NCI-H1436 (cell line): ENCODE measurements at places on chromosomes 2 and 18.

DNA sequence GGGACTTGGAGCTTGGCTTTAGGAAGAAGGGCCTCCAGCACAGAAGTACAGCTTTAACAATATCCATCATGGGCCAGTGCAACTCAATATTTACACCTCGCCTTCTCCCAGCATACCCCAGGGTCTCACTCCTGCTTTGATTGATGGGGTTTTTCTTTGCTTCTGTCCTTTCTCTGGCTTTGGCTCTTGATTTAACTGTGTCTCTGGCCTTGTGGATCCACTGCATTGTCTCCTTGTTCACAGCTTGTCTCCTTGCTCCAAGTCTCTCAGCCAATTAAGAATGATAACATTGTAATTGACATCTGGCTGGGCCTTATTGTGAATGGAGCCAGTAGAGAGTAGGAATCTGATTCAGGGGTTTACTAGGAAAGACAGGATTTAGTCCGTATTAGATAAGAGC lies 1019.5 kb downstream of the TMEM182 start:
- DNase-seq, result no peak

DNA sequence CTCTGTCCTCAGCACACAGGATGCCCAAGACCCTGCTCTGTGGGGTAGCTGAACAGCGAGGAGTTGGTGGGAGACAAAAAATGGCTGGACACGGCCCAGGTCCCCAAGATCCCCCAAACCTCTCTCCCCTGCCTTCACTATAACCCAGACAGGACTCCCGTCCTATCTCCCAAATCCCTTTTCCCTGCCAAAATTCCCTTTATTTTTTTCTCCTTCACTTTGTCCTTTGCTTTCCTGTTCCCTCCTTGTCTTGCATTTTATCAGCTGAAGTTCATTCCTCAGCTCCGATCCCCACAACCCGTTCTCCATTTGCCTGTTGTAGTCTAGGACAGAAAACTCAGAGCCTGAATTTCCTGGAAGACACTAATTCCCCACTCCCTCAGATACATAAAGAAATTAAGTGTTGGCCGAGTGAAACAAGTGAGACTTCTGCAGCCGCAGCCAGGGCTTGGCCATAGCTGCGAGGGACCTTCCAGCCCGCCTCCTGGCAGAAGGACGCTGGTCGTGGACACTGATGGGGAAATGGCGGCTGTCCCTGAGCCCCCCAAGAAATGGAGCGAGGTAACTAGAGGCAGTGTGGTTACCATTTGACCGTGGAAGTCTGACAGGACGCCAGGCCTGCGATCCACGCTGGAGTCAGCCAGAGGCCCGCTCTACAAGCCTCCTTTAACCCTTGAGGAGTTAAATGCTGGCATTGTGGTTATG lies 173.6 kb downstream of the BCL2 start:
- DNase-seq, result no peak

DNA sequence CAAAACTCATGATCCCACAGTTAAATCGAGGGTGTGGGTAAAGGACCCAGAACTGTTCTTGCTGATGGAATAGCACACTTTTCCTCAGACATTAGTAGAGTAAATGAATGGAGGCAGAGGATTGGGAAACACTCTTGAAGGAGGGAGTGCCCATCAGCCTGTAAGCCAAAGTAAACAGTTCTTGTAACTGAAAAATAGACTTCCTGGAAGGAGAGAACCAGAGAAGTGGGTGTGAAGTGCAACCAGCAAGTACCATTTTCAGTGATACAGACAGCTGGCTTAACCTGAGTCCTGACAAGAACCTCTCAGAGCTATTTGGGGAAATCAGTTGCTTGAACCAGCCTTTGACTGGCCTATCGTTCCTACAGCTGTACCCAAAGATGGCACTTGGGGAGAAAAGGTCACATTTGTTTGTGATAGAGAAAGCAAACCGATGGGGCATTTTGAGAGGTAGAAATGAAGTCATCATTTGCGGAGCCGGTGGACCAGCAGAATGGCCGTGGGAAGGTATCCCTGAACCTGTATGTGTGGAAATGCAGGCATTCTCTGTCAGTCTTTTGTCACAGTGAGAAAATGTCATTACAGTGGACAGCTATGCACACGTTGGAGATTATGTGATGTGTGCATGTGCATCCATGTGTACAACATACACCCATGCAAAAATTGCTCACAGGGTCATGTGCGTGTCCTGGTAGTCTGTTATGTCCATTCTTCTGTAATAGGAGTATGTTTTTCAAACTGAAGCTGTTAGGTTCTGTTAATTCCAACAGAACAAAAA lies 17.8 kb downstream of the CRIM1 start:
- DNase-seq, result no peak

DNA sequence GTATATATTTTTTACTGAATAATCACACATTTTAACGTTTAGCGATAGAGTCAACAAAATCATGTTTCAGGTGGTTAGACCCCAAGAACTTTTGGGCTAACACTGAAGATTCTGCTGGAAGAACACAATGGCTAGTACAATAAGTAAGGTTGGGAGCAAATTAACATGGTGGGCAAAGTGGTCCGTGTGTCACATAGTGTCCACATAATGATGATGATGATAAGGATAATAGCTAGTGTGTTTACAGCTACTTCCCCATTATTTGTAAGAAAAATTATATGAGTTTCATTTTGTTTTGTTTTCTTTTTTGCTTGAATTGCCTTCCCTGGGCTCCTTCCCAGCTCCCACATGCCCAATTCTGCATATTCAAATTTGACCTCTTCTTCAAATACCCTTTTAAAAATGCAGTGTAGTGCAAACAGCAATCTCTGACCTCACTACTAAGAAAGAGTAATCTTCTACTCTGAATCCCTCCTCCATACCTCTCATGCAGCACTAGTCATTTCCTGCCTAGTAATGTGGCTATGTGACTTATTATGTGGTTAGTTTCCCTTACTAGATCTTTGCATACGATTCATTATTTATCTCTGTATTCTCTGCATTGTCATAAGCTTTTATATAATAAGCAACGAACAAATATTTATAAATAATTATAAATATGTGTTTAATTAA lies 16.9 kb upstream of the VPS54 start:
- no peak for DNase-seq

DNA sequence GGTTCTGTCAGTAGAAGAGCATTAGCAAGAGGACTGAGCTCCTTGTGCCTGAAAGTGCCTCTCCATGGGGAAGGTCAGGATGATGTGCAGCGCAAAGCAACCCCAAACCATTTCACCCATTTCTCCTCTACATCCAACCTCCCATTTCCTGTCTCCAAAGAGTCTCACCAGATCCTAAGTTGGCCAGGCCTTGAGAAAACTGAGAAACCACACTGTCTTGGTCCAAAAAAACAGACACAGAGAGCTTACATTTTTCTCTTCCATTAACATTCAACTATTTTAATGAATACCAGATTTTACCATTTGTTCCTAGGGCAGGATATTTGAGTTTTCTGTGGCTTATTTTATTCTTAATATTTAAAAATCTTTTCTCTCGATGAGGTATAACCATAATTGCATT lies 195.0 kb downstream of the EPHA4 start:
- DNase-seq, result no peak

DNA sequence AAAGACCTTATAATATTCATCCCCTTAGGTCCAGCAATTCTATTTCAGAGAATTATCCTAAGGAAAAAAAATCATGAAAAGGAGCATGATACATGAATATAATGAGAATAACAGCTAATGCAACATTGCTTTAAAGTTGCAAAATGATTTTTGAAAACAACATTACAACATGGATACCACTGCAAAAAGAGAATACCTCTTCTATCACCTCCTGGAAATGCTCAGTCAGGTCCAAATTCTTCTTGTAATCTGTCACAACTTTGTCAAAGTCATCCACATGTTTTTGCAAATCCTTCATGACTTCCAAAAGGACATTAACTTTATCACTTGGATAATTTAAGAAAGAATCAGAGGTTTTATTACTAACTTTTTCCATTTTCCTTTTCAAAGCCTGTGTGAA lies 47.9 kb upstream of the TTN start:
- DNase-seq, result no peak

- no peak for DNase-seq
Observed at GRCh38 chr2:23385351-23385747, 370 bp downstream of the KLHL29 start.

DNA sequence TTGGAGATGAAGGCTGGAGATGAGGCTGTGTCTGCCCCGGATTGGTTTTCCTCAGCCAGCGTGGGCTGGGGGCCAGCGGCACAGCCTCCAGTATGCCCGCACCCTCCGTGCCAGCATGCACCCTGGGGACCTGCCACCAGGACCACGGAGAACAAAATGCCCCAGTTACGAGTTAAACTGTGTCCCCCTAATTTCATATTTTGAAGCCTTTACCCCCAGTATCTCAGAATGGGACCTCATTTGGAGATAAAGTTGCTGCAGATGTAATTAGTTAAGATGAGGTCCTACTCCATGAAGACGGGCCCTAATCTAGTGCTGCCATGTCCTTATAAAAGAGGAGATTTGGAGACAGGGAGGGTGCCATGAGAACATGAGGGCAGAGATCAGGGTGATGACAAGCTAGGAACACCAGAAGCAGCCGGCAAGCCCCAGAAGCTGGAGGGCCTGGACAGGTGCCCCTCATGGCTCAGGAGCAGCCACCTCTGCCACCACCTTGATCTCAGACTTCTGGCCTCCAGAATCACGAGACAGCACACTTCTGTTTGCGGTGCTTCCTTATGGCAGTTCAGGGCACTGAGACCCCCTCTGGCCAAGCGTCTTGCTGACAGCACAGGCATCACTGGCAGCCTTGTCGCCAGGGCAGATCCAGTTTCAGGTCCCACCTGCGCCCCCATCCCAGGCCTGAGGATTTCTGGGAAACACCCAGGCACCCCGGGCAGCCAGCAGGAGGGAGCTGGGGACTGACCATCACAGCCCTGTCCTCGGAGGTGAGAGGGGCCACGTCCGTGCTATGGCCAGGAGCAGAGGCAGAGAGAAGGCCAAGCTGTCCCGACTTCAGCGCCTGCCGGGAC lies 29.4 kb downstream of the KIF1A start:
- DNase-seq, result no peak

GRCh38 chr2:168705534-168706470 lies 96.6 kb upstream of the NOSTRIN start:
- no peak for DNase-seq

- DNase-seq, result no peak
Observed at GRCh38 chr18:48671561-48671945, 132.7 kb downstream of the CTIF start.
